IPS DF 6.9 (cell line): ENCODE measurements at places on chromosomes 12 and 14.

GRCh38 chr12:90333939-90334338 lies 621.0 kb downstream of the CCER1 start:
- DNase-seq: no peak

DNA sequence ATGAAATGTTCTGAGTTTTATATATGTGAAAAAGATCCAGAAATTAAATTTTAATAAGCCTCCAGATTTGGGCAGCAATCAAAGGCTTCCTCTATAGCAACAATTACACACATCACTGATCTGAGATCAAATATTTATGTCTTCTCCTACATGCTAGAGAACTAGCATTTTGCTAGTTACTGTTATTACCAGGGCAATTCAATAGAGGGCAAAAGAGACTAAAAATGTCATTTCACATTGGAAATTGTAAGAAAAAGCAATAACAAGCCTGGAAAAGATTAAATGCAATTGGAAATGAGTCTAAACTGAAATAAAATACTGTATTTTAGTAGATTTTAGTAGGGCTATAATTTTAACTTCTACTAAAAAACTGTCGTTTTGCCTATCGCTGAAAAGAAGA lies 32.6 kb upstream of the ANO6 start:
- no peak for DNase-seq

GRCh38 chr14:63654346-63654745 lies 12.7 kb upstream of the WDR89 start:
- no peak for DNase-seq

GRCh38 chr12:98788396-98788795 lies 143.3 kb downstream of the APAF1 start:
- DNase-seq: no peak

DNA sequence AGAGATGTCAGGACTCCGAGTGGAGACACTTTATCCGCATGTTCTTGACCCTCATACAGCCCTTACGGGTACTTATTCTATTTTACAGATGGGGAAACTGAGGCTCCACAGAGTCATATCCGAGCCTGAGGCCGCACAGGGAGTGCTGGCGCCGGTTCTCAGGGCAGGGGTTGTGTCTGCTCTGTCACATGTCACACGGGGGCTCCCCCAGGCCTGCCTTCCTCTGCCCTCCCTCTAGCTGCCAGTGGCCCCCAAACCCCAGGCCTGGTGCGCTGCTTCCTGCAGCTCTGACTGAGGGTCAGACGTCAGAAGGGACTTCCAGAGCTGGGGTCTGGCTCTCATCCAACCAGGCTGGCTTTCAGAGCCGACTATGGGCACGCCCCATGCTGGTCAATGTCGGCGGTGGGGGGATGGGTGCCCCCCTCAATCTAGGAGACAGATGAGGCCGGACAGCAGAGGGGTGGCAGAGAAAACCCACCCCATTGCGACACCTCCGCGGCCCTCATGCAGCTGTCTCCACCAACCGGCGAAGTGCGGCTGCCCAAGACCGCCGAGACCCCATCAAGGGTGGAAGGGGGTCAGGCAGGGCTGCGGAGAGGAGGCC lies 811 bp upstream of the INF2 start:
- no peak for DNase-seq

DNA sequence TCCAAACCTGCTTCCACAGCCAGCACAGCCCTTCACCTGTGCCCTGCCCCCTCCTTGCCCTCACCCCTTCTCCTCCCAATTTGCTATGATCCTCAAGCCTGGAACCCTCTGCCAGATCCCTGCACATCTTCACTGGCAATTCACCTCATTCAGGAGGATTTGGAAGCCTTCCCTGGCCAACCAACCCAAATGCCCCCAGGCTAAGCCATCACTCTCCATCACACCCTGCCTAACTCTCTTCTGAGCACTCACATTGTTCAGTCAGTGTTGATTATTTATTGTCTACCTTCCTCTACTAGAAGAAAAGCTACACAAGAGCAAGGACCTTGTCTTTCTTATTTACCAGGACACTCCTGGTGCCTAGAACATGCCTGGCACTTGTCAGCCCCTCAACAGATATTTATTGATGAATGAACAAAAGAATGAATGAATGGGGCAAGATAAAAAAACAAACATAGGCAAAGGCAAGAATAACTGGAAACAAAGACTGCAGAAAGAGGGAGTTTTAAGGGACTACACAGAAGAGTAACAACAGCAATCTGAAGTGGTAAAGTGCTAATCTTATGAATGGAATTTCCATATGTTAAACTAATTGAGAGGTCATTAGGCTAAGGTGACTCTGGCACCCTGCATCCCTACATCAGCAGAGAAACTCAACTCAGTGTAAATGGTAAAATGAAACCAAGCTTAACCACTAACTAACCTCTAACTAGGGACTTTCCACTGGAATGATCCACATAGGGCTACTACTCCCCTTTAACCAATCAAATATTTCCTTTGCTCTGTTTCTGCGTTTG lies 33.4 kb downstream of the TMTC1 start:
- no peak for DNase-seq

DNA sequence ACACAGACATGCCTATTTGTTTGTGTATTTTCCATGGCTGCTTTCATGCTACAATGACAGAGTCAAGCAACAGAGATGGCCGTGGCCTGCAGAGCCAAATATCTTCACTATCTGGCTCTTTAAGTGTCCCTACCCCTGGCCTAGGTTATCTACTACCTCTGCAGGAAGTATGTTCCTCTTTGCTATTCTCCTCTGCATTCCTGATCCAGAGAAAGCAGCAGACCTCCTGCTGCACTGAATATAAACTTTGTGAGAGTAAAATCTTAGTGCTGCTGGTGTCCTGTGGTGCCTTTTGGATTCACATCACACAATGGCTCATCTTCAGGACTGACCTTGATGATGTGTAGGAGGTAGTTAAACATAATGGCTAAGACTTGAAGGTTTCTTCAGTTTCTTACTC lies 233.4 kb downstream of the IPO8 start:
- DNase-seq: no peak

DNA sequence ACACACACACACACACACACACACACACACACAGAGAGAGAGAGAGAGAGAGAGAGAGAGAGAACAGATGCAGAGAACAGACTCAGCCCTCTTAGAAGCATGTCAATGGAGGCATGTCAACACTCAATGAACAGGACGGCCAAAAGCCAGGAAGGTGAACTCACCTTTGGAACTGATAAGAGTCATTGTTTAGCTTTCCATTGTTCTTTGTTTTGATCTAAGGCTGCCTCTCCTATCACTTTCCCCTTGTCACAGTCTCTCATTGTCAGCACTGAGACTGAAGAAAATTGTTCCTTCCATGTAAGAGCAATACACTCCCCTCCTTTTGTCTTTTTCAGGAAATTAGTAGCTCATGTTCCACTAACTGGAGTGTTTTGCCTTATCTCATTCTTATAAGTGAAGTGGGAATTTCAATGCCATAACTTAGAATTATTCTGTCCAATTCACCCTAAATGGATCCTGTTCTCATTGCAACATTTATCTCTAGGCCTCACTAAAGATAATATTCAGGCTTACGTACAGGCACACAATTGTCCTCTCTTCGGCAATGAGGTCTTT lies 218.0 kb downstream of the DUSP6 start:
- DNase-seq: no peak

GRCh38 chr14:58650857-58651256 lies 13.1 kb downstream of the DACT1 start:
- DNase-seq: no peak

GRCh38 chr14:99350751-99351150 lies 78.8 kb upstream of the BCL11B start:
- DNase-seq: no peak

DNA sequence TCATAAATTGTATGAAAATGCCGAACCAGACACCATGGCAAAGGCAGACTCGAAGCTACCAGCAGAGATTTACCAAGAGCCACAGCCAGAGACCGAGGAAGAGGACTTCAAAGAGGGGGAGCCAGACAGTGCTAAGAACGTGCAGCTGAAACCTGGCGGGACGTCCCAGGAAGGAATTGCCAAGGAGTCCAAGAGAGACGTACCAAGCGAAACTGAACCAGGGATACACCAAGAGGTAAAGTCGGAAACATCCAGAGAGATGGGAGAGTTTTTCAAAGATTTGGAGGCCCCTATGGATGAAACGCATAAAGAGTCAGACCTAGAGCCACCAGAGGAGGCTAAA lies 294 bp downstream of the SAMD15 start:
- DNase-seq: no peak

GRCh38 chr14:92258934-92259333 lies 64.0 kb upstream of the SLC24A4 start:
- DNase-seq: no peak

DNA sequence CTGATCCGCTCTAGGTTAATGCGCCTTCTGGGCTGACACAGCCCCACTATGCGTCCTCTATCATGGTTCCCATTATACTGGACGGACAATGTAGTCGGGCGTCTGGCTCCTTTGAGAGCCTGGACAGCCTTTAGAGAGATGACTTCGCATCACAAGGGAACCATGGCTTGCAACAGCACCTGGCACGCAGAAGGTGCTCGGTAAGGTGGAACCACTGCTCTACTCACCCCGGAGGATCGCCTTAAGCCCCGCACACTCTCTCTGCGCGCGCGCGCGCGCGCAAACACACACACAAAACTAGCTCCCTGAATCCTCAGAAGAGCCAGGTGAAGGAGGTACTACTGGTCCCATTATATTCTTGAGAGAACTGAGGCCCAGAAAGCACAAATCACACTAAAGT lies 7.1 kb downstream of the MAP3K12 start:
- DNase-seq: no peak

DNA sequence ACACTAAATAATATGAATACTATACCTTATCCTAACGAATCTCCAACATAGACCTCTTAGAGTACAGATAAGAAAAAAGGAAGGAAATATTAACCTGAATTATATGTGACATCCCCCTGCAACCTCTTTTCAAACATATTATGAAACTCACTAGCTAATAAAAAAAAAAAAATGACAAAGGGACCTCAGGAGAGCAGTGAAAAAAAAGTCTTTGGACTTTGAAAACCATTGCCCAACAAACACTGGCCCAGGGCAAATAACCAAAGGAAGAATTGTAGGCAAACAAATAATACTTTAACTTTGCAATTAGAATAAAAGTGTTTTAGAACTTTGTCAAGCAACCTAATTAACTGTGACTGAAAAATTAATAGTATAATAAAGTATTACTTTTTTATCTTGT lies 7.7 kb downstream of the SOX5 start:
- no peak for DNase-seq

GRCh38 chr14:101853455-101854018 lies 92.0 kb downstream of the PPP2R5C start:
- no peak for DNase-seq

GRCh38 chr12:82740129-82741000 lies 53.7 kb downstream of the TMTC2 start:
- no peak for DNase-seq

DNA sequence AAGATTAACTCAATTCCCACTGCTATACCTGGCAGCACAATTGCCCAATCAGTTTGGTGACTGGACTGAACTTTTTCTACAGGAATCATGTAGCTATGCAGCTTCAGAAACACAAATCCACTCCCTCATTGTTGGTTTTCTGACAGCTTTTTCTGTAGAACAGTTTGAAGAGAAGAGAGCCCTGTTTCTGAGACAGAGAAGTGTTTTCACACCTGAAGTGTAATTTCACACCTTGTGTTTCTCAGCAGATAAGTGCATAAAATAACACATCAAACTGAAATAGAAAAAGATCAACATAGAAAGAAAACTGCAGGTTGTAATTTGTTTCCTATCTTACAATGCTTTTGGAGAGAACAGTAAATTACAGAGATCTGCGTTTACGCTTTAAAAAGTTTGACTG lies 335.6 kb downstream of the SNAPC1 start:
- DNase-seq: no peak

GRCh38 chr12:71760471-71760870 lies 5.8 kb downstream of the RAB21 start:
- no peak for DNase-seq

DNA sequence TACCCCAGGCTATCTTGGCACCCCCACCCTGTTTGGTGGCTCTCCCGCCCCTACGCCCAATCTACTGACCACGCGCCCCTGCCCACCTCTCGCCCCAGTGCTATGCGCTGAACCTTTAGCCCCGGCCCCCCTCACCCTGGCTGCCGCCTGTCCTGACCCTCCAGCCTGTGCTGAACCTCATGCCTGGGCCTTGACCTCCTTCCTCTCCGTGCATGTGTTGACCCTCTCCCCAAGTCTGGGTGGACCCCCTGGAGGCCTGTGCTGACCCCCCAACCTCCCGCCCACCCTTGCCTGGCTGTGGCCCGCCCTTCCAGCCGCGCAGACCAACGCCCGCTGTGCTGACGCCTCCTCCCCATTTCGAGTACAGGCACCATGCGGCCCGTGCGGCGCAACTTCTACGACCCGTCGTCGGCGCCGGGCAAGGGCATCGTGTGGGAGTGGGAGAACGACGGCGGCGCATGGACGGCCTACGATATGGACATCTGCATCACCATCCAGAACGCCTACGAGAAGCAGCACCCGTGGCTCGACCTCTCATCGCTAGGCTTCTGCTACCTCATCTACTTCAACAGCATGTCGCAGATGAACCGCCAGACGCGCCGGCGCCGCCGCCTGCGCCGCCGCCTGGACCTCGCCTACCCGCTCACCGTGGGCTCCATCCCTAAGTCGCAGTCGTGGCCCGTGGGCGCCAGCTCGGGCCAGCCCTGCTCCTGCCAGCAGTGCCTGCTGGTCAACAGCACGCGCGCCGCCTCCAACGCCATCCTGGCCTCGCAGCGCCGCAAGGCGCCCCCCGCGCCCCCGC lies 20.7 kb downstream of the DTX1 start:
- no peak for DNase-seq

DNA sequence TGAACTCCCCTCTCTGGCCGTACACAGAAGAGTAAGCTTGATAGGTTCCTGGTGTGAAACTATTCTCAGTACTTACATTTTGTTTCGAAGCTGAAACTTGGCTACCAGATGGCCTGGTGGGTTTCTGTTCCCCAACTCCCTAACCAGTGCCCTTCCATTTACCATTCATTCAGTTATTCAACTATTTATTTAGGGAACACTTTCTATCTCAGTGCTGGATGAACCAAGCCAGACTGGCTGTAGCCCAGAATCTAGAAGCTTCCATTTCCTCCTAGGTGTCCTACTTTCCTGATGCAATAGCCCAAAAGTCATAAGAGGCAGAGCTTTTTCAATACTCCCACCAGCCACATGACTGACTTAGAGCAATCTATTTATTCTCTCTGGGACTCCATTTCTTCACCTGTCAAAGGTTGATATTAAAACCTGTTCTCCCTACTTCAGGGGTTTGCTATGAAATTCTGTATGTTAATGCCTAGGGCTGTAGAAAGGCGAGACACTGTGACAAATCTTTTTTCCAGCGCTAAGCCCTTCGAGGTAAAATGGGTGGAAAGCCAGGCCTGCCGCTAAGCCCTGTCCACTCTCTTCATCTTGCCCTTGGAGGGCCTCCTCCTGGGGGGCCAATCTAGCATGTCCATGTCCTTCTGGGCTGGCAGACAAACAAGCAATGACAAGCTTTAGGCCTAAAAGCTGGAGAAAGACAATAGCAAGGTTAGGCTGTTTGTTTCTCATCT lies 8.1 kb upstream of the IRF2BPL start:
- DNase-seq: no peak
